Pancreas (tissue), 10 donors: ENCODE measurements at places on chromosomes 3 and 15. TPM values are rescaled to one million over a fixed set of nuclear protein-coding genes. Genes with fewer than 3 reads are reported as not detected.

- H3K27me3 ChIP-seq, result no peaks in the 10 kb centered on the region
- no peak overlapping the region for H3K27ac ChIP-seq
- H3K4me3 ChIP-seq, result no peak overlapping the region
- H3K4me1 ChIP-seq, result no peaks in the 10 kb centered on the region
Observed at GRCh38 chr3:77449459-77450350, 409.8 kb downstream of the ROBO2 start.

- no peak for DNase-seq
- H3K27me3 ChIP-seq, result no peaks in the 10 kb centered on the region
- H3K4me3 ChIP-seq, result no peak overlapping the region
- no peaks in the 10 kb centered on the region for H3K36me3 ChIP-seq
- H3K27ac ChIP-seq, result no peak overlapping the region
- H3K4me1 ChIP-seq, result no peaks in the 10 kb centered on the region
Observed at GRCh38 chr3:18765662-18766061, 340.5 kb upstream of the SATB1 start.

GRCh38 chr15:89883518-89883917, 10.3 kb downstream of the AP3S2 start:
- no peaks in the 10 kb centered on the region for H3K36me3 ChIP-seq
- H3K4me1 ChIP-seq, result peaks cover 8% of the 10 kb centered on the region
- no peak overlapping the region for H3K4me3 ChIP-seq
- no peaks in the 10 kb centered on the region for H3K27me3 ChIP-seq
- no peak overlapping the region for H3K27ac ChIP-seq
- DNase-seq, result no peak

GOLGA8G gene
- not detected for total RNA-seq

DNA sequence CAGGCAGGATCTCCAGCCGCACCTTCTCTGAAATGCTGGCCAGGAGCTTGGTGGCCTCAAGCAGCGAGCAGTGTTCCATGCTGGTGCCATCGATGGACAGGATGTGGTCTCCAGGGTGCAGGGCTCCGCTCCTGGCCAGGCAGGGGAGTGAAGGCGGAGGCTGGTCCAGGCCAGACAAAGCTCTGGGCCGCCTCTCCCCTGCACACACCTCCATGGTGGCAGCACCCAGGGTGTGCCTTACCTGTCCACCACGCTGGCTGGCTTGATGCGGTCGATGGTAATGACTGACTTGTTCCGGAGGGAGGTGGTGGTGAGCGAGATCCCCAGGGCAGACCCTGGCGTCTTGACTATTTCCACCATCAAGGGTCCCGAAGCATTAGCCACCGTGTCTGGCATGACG, 20.0 kb downstream of the GRIP2 start:
- no peak overlapping the region for H3K4me3 ChIP-seq
- no peaks in the 10 kb centered on the region for H3K4me1 ChIP-seq
- no peaks in the 10 kb centered on the region for H3K36me3 ChIP-seq

PAQR5 gene
- 6.0 TPM for total RNA-seq

DNA sequence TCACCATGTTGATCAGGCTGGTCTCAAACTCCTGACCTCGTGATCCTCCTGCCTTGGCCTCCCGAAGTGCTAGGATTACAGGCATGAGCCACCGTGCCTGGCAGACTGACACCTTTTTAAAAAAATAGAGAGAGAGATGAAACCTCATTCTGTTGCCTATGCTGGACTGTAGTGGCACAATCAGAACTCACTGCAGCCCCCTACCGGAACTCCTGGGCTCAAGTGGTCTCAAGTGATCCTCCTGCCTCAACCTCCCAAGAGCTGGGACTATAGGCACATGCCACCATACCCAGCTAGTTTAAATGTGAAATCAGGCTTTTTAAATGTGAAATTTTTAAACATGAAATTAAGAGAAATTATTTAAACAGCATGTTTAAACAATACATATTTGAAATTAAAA, 265.2 kb upstream of the UBE2E1 start:
- H3K36me3 ChIP-seq, result no peaks in the 10 kb centered on the region
- H3K27me3 ChIP-seq, result no peaks in the 10 kb centered on the region
- no peak for DNase-seq
- no peak overlapping the region for H3K4me3 ChIP-seq

DNA sequence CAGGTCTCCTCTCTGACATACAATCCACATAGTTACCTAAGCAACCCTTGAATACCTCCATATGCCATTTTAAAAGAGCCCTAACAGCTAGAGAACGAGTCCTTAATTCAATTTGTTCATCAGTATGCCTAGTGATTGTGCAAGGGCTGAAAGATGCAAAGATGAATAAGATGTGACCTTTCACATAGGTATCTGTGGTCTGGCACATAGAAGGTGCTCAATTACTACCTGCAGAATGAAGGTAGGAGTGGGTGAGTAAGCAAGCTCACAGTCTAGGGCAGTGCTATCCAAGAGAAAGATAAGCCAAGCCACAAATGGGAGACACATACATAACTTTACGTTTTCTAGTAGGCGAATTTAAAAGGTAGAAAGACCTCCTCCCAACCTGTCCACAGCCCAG, 157.9 kb downstream of the OSBPL10 start:
- H3K4me1 ChIP-seq, result no peaks in the 10 kb centered on the region
- no peak overlapping the region for H3K4me3 ChIP-seq
- H3K27ac ChIP-seq, result no peak overlapping the region
- no peaks in the 10 kb centered on the region for H3K36me3 ChIP-seq
- no peak for DNase-seq
- H3K27me3 ChIP-seq, result no peaks in the 10 kb centered on the region

PLA2G4F gene
- 0.18 TPM for total RNA-seq

GRCh38 chr3:63875510-63875909, 11.8 kb downstream of the ATXN7 start:
- no peak overlapping the region for H3K27ac ChIP-seq
- no peak for DNase-seq
- H3K4me1 ChIP-seq, result peaks cover 20% of the 10 kb centered on the region
- H3K36me3 ChIP-seq, result no peaks in the 10 kb centered on the region
- H3K27me3 ChIP-seq, result no peaks in the 10 kb centered on the region

DNA sequence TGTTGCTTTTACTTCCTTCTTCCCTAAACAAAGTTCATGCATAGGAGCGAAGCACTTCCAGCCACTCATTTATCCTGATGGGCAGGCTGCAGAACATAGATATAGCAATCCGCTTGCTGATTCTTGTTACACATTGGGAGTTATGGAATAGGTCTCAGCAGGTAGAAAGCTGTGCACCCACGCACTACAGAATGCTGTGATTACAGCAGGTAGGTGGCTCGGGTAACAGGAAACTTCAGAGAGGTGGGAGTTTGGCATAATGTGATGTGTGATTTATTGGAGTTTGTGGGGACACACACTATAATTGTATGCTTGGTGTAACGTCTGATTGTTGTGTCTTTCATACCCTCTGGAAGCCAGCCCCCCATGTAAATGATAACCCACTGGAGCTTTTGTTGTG, 99.2 kb upstream of the MEIS2 start:
- H3K4me3 ChIP-seq, result no peak overlapping the region
- no peaks in the 10 kb centered on the region for H3K27me3 ChIP-seq
- no peaks in the 10 kb centered on the region for H3K36me3 ChIP-seq
- no peaks in the 10 kb centered on the region for H3K4me1 ChIP-seq
- H3K27ac ChIP-seq, result no peak overlapping the region

GRCh38 chr3:37221407-37221806, 47.0 kb upstream of the LRRFIP2 start:
- H3K27ac ChIP-seq, result no peak overlapping the region
- DNase-seq, result no peak
- H3K4me1 ChIP-seq, result no peaks in the 10 kb centered on the region

GRCh38 chr3:58496206-58496857, 4.4 kb downstream of the KCTD6 start:
- H3K36me3 ChIP-seq, result no peaks in the 10 kb centered on the region
- no peak overlapping the region for H3K27ac ChIP-seq
- no peaks in the 10 kb centered on the region for H3K27me3 ChIP-seq
- H3K4me3 ChIP-seq, result no peak overlapping the region
- peaks cover 5% of the 10 kb centered on the region for H3K4me1 ChIP-seq
- no peak for DNase-seq

CPNE9 gene
- total RNA-seq, result not detected

DNA sequence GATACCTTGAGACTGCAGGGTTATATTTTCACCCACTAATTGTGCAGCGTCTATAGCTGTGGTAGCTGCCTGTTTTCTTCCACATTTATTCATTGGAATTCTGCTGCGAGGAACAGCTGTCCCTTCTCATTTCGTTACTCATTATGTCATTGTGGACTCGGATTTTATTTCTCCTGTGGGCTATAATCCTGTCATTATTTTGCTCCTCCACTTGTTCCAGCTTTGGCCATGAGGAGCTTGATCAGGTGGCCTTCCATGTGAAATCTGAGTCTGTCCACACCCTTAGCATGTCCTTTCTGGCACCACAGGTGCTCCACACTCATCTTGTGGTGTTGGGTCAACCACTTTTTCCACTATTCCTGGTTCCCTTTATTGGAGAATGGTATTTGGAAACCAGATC, 14.8 kb downstream of the LYSMD4 start:
- no peak overlapping the region for H3K4me3 ChIP-seq
- no peak for DNase-seq

ZNF620 gene
- 1.9 TPM for total RNA-seq

- no peak overlapping the region for H3K4me3 ChIP-seq
- no peaks in the 10 kb centered on the region for H3K4me1 ChIP-seq
- no peak overlapping the region for H3K27ac ChIP-seq
- no peaks in the 10 kb centered on the region for H3K27me3 ChIP-seq
- no peaks in the 10 kb centered on the region for H3K36me3 ChIP-seq
Observed at GRCh38 chr3:123239756-123240155, 38.0 kb downstream of the SEC22A start.

DNA sequence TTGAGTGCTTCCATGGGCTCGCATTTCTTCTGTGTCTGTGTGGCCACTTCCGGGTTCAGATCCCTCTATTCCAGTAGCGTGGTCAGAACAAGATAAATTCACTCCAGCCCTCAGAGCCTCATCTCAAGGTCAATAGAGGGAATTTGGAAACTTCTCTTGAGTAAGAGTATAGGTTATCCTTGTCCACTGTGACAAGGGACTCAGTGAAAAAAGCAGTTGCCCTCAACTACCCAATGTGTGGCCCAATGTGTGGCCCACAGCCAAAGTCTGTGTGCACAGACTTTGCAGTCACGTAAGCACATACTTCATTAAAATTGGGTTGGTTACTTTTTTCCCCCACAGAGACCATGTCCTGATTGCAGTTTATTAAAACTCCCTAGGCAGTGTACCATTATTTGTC, 305.6 kb upstream of the SEMA6D start:
- no peak overlapping the region for H3K4me3 ChIP-seq
- H3K27ac ChIP-seq, result no peak overlapping the region
- no peaks in the 10 kb centered on the region for H3K27me3 ChIP-seq
- no peaks in the 10 kb centered on the region for H3K36me3 ChIP-seq

DNA sequence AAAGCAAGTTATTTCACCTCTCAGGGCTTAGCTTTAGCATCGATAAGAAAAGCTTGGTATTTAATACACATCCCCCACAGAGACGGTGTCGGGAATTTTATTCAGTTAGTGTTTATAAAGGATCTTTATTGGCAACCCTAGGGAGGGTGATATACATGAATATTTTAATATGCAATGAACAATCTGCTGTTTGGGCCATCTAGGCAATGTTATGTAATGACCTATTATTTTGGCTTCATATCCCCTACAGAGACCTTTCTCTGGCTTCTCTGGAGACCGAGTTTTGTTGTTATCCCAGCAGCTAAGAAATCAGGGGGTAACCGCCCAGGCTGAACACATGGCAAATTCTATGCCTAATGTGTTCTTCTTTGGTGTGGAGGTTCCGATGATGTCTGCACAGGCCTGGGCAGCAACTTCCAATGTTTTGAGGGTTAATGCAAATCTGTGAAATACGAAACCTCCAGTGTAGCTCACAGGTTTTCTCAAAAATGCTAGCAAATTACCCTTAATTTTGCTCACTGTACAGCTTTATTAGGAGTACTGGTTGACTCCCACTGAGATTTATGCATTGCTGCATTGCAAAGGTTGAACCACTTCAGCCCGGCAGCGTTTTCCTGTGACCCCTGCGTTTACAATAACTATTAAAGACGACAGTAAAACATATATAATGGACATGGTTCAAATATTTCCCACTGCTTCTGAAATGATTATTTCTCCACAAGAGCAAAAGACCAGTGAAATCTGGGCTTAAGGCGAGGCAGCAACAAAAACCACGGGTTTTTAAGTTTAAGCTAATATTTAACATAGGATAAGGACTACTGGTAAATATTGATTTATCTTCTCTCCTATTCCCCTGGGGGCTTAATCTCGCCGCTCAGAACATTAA, 298.3 kb upstream of the NR2E3 start:
- no peaks in the 10 kb centered on the region for H3K27me3 ChIP-seq
- no peak for DNase-seq
- H3K27ac ChIP-seq, result no peak overlapping the region
- peaks cover 8% of the 10 kb centered on the region for H3K4me1 ChIP-seq

- no peak overlapping the region for H3K27ac ChIP-seq
- no peaks in the 10 kb centered on the region for H3K36me3 ChIP-seq
- no peaks in the 10 kb centered on the region for H3K27me3 ChIP-seq
- H3K4me3 ChIP-seq, result no peak overlapping the region
- no peak for DNase-seq
Observed at GRCh38 chr15:98774756-98775497, 126.6 kb downstream of the IGF1R start.

DNA sequence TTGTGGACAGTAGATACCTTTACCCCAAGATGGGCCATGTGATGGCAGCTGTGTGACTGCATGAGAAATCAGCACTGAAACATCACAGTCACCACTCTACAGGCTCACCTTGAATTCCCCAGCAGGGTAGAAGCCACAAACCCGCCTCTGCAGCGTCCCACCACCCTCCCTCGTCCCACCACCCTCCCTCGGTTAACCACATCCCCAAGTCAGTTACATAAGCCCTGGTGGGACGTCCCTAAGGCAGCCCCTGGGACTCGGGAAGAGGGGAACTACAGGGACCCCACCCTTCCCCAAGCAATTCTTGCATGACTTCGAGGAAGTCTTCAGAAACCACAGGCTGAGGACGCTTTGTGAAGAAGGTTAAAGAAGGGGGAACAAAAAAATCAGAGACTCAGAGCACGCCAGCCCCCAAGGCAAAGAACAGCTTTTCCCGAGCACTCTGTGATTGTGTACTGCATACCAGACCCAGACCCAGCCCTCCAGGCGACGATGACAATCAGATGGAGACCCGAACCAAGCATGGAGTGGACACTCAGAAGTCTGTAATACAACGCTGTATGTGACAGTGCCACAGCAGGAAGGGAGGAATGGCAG, 60.5 kb downstream of the SH3BP5 start:
- DNase-seq, result no peak
- H3K4me1 ChIP-seq, result no peaks in the 10 kb centered on the region
- no peak overlapping the region for H3K4me3 ChIP-seq
- no peak overlapping the region for H3K27ac ChIP-seq

CGNL1 gene
- total RNA-seq, result 21.3 TPM

ASB14 gene
- total RNA-seq, result not detected

- no peak overlapping the region for H3K27ac ChIP-seq
- H3K27me3 ChIP-seq, result no peaks in the 10 kb centered on the region
- DNase-seq, result no peak
- no peaks in the 10 kb centered on the region for H3K36me3 ChIP-seq
- no peak overlapping the region for H3K4me3 ChIP-seq
Observed at GRCh38 chr3:10444511-10444910, 60.9 kb downstream of the ATP2B2 start.

- H3K4me1 ChIP-seq, result no peaks in the 10 kb centered on the region
- H3K36me3 ChIP-seq, result no peaks in the 10 kb centered on the region
- no peak overlapping the region for H3K27ac ChIP-seq
- no peak for DNase-seq
- H3K27me3 ChIP-seq, result no peaks in the 10 kb centered on the region
- H3K4me3 ChIP-seq, result no peak overlapping the region
Observed at GRCh38 chr15:50057905-50058639, 61.0 kb downstream of the ATP8B4 start.

- H3K27ac ChIP-seq, result no peak overlapping the region
- no peaks in the 10 kb centered on the region for H3K36me3 ChIP-seq
- H3K4me3 ChIP-seq, result no peak overlapping the region
- no peaks in the 10 kb centered on the region for H3K27me3 ChIP-seq
- no peak for DNase-seq
Observed at GRCh38 chr15:93973287-93973686, 258.1 kb upstream of the MCTP2 start.

IL5RA gene
- 0.12 TPM for total RNA-seq

GOLGA8S gene
- 1.3 TPM for total RNA-seq
